ENCODE measurements at places on chromosomes 7 and 10.

DNA sequence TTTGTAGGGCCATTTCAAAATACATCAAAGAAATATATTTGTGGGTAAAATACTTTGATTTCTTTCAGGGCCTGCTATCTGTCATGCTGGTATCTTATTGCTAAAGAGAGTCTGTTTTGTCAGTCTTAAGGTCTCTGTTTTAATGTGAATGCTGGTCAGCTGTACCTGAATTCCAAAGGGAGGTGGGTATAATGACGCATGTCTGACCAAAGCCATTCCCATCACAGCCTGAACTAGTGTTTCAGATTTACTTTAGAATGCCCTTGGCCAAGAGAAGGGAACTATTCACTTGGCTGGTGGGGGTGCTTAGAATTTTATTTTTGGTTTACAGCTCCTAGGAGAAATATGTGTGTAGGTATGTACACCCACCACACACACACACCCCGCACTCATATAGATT is 30.6 kb upstream of the MYL10 start:
- no peak for DNase-seq

DNA sequence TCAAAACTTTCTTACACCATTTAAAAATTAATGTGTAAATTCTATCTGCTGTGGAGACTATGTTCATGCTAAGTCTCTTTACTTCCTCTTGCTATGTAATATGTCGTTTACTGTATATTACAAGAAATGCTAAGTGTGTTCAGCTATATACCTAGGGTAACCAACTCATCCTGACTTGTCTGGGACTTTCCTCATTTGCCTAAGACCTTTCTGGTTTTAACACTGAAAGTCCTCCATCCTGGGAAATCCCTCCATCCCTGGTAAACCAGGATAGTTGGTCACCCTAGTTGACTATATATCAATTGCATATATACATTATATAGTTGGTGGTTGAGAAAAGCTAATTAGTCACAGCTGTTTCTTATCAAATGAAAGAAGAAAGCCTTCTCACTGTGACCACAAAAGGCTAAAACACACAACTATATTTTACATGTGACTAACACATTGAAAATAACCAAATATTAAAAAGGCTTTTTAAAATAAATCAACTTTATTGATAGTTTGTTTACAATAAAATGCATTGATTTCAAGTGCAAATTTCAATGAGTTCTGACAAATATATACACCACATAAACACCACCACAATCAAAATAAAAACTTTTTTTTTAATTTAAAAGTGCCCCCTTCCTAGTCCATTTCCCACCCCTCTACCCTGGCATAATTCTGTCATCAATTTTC is 167.7 kb upstream of the INHBA start:
- DNase-seq, result no peak

DNA sequence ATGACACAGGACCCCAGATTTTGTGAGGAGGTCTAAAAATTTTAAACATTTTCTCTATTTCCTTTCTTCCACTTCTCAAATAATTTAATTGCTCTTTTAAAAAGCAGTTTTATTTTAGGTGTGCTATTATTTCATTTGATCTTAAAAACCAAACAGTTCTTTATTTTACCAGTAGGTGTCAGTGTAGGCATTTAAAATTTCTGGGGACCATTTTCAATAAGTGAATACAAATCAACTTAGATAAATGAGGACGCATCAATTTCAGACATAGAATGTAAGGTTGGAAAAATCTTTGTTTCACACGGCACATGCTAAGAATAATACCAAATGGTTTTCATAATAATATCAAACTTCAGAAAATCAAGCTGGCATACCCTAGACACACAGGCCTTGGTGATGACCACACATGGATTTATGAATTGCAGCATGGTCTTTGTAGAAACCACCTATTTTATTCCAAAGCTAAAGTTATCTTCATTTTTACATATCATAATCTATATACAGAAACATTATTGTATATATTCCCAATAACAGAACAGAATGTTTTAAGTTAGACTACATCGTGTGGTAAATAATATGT is 127.6 kb upstream of the SLC26A5 start:
- no peak for DNase-seq

DNA sequence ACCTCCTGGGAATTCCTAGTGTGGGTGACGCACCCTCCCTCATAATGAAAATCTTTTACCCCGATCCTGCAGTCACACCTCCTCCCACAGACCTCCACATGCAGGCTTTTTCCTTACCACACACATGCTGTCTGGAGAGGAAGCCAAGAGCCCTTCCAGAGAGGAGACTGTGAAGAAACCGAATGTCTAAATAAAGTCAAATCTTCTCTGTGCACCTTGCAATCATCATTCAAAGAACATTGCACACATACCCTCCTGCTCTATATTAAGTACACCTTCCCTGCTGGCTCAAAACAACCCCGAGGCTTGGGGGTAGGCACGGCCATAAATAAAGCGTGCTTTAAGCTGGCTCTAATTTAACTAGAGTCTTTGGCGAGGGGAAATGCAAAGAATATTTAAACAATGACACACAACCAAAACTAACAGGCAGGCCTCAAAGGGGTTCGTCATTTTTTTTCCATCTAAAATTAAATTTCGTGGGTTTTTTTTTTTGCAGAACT is 34.9 kb downstream of the CALML3 start:
- DNase-seq, result no peak

GRCh38 chr7:22934023-22934422 is 79.9 kb downstream of the HYCC1 start:
- DNase-seq, result no peak

GRCh38 chr7:91620827-91621226 is 259.7 kb downstream of the MTERF1 start:
- no peak for DNase-seq

- DNase-seq, result no peak
Observed at GRCh38 chr10:52400562-52400961, 86.5 kb downstream of the DKK1 start.

DNA sequence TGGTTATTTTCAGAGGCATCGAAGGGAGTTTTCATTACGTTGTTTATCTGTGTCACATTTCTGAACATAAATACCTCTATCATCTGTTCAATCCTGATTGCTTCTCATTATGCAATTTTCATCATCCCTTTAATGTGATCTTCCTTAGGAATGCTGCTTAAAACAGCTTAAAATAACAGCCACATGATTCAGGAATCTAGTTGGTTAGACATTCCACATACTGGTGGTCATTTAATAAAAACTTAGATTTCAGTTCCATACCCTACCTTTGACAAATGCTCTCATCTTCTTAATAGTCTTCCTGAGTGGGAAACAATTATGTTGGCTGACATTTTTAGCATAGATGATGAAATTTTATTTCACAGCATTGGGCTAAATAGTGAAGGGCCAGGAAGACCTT is 191.3 kb upstream of the CDCA7L start:
- DNase-seq, result no peak

DNA sequence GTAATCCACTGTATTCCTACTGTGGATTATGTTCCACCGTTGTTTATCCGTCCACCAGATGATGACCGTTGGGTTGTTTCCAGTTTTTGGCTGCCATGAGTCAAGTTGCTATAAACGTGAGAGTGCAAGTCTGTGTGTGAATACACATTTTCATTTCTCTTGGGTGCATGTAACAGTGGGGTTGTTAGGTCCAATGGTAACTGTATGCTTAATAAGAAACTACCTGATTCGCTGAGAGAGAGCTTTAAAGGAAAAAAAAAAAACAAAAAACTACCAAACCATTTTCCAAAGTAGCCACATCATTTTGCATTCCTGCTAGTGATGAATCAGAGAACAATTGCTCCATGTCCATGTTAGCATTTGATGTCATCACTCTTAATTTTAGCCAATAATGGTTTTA is 15.9 kb downstream of the UBN2 start:
- no peak for DNase-seq

DNA sequence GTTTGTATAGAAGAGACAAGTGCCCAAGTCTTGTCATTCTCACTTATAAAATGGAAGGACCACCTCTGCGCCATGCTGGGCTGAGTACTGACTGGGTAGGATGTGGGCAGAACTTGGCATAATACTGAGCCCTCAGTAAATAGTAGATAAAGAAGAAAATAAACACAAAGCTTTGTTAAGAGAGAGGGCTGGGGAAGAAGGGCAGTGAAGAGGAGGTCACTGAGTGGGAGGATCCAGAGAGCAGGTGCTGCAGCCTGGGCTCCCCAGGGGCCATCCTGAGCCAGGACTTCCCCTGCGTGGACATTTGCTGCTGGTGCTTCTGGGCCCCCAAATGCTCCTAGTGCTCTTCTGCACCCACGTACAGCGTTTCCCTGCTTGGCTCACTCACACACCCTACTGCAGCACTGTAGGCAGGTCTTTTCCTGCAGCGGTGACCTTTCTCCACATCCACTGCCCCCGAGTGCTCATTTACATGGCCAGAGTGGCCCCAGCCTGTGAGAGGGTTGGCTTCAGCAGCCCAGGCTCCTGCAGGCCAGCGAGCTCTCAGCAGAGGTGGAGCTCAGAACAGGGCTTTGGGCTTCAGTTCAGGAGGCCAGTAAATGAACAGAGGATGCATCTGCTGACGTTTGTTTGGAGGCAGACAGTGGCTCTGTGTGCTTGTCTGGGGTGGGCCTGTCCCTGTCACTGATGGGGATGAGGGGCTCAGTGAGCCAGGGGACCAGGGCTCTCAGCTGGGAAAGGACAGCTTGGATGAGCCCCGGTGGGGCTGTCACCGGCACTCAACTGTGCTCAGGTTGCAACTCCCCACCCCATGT is 164.6 kb downstream of the ADARB2 start:
- no peak for DNase-seq

GRCh38 chr7:50197549-50197948 is 104.5 kb upstream of the ZPBP start:
- DNase-seq, result no peak

Measured in GM18507 (cell line).